ENCODE measurements at places on chromosomes 3 and 15.

DNA sequence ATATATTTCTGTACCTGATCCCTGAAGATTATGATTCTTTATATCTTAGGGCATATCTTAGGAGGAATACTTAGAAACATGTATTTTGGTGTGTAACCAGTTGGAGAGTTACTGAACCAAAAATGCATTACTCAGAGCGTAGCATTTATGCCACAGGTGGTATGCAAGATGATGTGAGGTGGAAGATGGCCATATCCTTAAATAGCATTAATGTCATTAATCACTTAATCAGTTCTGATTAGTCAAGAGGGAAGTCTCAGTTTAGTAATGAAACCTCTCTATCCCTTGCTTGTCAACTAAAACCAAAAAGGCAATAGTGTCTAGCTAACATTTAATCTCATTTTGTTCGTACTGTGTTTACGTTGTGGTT, 130.5 kb upstream of the PHLDB2 start:
- no peak for DNase-seq

GRCh38 chr3:46668591-46668990, 24.9 kb downstream of the ALS2CL start:
- DNase-seq: no peak

- DNase-seq: no peak
These were observed 310.5 kb upstream of the DNAJC19 start for GRCh38 chr3:181300033-181300432.

DNA sequence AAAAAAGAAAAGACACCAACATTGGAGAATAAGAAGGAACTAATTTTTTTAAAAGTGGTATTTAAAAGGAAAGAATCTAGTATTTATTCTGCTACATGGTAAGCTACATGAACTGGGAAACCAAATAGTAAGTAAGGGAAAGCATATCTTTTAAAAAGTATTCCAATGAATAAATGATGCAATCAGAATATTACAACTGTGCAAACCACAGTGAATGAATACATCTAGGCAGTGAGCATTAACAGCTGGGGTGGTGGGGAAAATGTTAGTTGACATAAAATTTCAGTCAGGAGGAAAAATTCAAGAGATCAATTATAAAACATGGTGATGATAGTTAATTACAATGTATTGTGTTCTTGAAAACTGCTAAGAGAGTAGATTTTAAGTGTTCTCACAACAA, 16.9 kb downstream of the ICE2 start:
- DNase-seq: no peak

GRCh38 chr15:23736033-23736673, 49.0 kb upstream of the NDN start:
- no peak for DNase-seq

DNA sequence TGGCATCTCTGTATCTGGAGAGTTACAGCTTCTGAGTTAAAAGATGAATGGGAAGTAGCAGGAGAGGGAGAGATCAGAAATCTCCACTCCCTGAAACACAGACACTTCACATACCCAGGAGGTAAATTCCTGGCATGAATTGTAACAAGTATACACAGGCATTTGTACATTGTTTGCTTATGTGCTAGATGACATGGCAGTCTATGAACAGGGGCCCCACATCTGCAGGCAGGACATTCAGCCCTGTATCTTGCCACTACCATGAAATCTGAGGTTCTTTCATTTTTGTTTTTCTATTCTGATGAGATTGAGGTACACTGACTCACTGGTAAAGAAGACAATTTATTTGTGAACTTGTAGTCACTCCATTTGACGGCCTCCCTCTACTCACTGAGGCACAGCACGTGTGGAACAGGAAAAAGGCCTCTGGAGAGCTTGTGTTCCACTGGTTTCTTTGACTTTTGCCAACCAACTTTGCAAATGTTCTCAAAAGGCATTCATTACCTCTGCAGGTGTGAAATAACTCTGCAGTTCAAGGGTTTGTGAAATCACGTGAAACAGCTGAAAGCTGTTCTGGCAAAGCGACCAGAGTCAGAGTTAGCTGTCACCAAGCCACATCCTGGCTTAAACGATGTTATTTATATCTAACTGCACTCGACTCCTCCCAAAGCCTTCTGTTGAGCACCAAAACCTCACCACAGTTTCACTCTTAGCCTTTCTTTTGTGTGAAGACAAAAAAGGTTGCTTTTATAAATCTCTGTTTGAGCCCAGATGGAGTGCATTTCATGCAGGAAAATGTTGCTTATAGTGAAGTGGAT, 401.3 kb upstream of the CFAP20DC start:
- DNase-seq: no peak

DNA sequence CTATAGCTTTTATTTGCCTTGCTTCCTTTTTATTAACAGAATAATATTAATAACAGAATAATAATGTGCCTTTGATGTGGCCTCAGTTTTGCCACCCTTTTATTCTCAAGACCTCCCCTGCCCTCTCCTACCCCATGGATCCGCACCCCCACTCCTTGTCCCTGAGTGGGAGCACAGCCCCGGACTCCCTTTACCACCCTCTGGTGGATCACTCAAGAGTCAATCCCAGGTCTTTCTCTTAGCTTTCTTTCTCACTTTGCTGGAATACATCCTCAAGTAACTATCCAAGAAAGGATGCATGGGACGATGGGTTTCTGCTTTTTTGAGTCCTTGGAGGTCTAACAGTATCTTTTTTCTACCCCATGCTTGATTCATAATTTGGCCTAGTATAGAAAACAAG, 63.4 kb downstream of the KLF13 start:
- no peak for DNase-seq

DNA sequence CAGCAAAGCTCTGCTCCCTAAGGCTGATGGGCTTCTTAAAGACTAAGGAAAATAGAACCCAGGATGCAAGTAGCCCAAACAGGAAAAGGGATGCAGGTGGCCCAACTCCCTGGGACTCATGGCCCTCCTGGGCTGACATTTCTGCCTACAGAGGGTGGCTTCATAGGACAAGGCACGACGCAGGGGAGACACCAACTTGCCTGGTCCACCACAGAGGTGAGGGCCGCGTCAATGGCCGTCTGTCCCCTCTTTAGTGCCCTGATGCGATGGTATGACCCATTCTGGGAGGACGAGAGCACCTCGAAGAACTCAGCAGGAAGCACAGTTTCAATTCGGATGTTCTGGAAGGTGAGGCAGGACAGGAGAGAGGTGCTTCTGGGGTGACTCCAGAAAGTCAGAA, 44.0 kb downstream of the NUP210 start:
- no peak for DNase-seq
